ENCODE measurements at places on chromosomes 1 and 21. TPM values are rescaled to one million over a fixed set of nuclear protein-coding genes. Genes with fewer than 3 reads are reported as not detected.

DNA sequence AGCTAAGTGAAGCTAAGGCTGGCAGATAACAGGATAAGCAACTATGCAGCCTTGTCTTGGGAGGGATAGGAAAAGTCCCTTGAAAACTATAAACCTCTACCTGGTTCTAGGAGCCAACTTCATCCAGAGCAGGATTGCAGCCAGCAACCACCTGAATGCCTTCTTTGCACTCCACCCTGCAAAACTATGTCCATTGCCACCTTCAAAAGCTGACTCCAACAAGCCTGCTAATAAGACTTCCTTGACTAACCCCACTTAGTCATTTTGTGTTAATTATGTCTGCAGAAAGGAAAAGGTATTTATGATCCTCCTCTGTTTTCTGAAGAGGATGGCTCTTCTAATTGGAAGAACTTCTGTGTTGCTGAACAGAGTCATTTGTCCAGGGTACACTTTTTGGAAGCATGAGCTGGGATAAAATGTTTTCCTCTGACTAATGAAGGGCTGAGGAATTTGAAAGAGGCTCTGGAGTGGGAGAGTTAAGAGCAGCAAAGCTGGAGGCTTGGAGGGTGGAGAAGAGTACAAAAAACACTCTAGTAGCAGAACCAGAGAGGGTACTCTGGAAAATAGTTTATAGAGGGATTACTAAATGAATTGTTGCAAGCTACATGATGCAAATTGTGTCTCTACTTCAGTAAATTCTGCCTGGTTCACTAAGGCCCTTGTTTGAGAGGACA lies 9.6 kb upstream of the RIMKLA start:
- no peak for DNase-seq

DNA sequence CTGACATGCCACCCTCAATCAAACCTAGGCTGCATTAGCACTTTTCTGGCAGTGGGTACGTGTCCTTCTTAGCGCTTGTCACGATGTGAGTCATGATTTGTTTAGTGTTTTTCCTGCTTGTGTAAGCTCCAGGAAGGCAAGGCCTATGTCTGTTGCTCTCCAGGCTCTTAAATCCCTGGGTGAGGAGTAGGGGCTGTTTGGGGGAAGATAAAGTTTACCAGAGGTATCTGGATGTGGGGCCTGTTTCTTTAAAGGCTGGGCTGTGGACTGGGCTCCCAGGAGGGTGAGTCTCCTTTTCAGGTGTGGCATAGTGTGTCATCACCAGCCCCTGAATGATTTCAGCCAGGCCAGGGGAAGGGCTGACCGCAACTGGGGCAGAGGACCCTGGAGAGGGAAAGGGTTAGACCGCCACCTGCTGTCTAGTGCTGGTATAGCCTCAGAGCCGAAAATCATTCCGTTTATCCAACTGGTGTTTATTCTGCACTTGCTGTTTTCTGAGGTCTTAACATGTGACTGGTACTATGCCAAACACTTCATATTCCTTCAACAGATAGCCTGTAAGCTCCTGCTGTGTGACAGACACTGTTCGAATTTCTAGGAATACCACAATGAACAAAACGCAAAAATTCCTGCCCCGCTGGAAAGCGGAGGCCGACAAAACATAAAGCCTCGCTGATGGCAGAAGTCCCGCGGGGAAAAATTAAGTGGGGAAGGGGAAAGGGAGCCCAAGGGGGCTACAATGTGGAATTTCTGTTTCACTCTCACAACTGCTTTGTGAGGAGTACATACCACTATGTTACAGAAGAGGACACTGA lies 9.7 kb downstream of the SERINC2 start:
- no peak for DNase-seq

GRCh38 chr1:222956601-222957000 lies 141.8 kb downstream of the DISP1 start:
- DNase-seq, result no peak

DNA sequence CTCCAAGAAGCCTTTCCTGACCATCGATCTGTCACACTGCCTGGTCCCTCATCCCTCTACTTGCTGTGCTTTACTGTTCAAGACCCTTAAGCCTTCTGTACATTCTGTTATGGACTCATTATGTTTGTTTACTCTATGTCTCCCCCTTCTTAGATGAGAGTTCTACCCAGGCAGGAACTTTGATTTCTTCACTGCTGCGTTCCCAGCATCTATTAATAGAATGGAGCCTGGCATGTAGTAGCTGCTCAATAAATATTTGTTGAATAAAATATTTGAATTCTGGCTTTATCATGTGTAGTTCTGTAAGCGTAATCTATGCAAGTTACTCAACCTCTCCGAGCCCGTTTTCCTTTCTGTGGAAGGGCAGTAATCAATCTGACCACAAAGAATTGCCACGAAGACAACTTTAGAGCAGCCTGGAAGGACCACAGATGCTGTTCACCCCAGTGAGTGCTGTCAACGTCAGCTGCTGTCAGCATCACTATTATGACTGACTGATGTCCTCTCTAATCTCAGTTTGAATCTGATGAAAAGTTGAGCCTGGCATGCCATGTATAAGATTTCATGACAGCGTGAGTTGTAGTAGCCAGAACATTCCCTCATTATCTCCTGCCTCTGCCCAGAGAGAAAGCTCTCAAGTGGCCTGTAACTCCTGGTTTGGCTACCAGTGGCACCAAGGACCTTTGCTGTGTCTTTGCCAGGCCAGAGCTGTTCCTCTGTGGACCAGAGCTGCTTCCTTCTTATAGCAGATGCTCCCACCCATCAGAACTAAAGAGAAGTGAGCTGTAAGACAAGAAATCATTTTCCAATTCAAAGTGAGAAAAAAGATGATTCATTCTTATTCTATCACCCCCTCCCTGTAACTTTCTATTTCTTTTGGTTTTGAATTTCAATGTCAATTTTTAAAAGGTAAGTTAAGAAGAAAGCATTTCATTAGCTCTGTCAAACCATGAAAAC lies 94.5 kb downstream of the PRDM2 start:
- DNase-seq, result no peak

GRCh38 chr1:206471415-206471801 lies 1.1 kb downstream of the IKBKE start:
- DNase-seq, result no peak

GRCh38 chr1:7404046-7404742 lies 366.9 kb upstream of the VAMP3 start:
- DNase-seq, result no peak

DNA sequence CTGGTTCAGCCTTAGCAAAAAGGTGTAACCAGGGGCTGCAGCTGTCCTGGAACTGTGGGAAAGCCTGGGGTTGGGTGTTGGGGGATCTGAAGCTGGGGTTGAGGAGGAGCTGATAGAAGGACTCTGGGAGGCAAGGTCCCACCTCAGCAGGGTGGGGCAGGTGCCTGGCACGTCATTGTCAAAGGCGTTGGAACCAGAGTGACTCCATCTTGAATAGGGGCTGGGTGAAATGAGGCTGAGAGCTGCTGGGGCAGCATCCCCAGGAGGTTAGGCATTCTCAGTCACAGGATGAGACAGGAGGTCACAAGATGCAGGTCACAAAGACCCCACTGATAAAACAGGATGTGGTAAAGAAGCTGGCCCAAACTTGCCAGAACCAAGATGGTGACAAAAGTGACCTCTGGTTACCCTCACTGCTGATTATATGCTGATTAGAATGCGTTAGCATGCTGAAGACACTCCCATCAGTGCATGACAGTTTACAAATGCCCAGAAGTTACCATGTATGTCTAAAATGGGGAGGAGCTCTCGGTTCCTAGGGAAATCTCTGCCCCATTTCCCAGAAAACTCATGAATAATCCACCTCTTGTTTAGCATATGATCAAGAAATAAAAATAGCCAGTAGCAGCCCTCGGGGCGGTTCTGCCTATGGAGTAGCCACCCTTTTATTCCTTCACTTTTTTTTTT lies 85.4 kb downstream of the IER5 start:
- DNase-seq, result no peak

DNA sequence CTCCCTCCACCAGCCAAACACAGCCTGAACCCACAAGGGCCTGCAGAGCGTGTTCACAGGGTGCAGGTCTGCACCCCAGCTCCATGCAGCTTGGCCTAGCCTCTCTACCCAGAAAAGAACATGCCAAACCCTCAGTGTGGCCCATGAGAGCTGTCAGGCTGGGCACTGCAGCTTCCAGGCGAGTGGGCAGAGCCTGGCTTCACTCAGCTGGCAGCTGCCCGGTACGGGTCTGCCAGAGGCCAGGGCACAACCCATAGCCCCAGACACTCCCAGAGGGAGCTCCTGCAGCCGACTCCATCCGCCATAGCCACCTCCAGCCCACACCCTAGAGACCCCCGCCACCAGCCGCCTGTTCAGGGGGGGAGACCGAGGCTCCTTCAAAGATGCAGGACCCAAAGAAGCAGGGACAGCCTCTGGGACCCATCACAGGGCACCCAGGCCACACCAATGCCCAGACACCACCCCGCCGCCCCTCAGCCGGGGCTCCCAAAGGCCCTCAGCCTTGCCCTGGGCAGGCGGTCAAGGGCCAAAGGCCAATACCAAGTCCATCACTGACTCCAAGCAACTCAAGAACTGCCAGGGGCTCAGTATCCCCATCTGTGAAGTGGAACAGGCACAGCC lies 42.4 kb downstream of the MEGF6 start:
- no peak for DNase-seq

GRCh38 chr1:21335750-21336224 lies 45.5 kb upstream of the ECE1 start:
- DNase-seq, result no peak

DNA sequence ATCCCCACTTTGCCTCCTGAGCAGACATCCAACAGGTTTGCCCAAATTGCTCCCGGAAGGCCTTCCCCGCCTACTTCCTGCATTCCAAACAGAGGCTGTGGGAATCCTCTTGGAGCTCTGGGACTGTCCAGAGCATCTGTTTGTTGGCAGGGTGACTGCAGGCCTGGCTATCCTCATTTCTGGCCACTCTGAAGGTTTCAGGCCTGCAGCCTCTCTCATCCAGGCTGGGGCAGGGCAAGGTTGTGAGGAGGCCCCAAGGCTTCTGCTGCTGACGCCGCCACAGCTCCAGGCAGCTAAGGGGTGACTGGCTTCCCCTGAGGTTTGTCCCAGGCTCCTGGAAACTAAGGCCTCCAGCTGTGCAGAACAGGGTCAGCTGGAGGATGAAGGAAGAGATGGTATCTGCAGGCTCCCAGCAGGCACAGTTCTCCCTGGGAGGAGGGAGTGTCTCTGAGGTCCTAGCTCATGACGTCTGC lies 11.3 kb downstream of the CDK18 start:
- no peak for DNase-seq

GRCh38 chr1:106289265-106289928 lies 767.1 kb upstream of the PRMT6 start:
- DNase-seq, result no peak

DNA sequence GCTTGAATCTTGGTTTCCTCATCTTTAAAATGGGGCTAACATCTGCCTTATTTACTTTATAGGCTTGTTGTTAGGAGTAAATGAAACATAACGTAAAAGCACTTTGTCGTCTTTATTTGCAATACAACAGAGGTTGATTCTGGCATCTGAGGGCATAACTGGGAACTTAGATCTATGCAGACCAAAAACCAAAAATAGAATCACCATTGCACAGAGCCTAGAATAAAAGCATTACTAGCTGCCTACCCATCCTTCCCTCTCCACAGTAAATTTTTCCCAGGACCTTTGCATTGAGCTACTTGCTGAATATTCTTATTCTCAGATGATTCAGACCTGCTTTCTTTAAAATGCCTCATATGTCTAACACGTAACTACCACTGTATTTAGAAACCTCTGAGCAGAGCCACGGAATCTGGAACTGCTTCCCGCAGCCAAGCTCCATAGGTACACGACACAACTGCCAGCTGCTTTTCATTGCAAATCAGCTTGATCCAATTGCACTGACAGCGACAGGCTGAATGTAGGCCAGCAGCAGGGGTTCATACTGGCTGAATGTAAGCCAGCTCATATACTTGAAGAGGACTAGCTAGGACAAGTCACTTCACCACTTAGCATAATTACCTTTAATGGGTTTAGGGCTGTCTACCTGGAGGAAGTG lies 33.2 kb upstream of the SERBP1 start:
- DNase-seq, result no peak

- no peak for DNase-seq
These were observed 54.6 kb upstream of the PRDX6 start for GRCh38 chr1:173422456-173422976.

DNA sequence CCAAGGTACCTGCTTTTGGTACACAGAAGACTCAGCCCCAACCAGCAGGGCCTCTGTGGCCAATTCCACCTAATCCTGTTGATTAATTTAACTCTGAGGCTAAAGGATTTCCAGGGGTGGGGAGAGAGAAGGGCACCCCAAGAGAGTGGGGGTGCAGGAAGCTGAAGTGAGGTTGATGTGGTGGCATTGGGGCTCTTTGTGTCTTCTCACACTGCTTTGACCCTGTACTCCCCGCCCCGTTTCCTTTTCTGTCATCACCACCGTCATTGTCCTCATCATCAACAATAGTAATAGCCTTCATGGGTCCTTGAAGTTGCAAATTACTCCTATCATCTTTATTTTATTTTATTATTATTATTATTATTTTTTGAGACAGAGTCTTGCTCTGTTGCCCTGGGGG lies 55.9 kb downstream of the PAX7 start:
- no peak for DNase-seq

The C1orf198 gene
- total RNA-seq, result 73.9 TPM

The PROK1 gene
- 0.46 TPM for total RNA-seq

The SMIM1 gene
- 8.0 TPM for total RNA-seq

The CYP4A11 gene
- not detected for total RNA-seq

The MXRA8 gene
- 30.5 TPM for total RNA-seq

The GPR157 gene
- 23.0 TPM for total RNA-seq

The C1QC gene
- total RNA-seq, result 38.6 TPM
